ENCODE measurements at places on chromosomes 1 and 21. TPM values are rescaled to one million over a fixed set of nuclear protein-coding genes. Genes with fewer than 3 reads are reported as not detected.

Gene SLC1A7
- total RNA-seq, result under 0.01 TPM

Gene OR2T33
- total RNA-seq, result not detected

Gene LEPROT
- 14.8 TPM for total RNA-seq

Gene FAM167B
- 1.2 TPM for total RNA-seq

- DNase-seq, result no peak
Measured at GRCh38 chr1:2804628-2805351, 3.3 kb upstream of the TTC34 start.

DNA sequence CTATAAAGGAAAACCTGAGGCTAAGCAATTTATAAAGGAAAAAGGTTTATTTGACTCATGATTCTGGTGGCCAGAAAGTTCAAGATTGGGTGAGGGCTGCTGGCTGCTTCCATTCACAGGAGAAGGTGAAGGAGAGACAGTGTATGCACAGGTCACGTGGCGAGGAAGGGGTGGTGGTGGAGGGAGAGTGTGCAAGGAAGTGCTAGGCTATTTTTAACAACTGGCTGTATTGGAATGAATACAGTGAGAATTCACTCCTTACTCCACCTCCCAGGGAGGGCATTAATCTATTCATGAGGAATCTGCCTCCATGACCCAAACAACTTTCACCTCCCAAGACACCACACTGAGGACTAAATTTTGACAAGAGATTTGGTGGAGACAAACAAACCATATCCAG, 51.0 kb downstream of the SYDE2 start:
- no peak for DNase-seq

- DNase-seq, result no peak
Measured at GRCh38 chr1:148333875-148334338, 149.2 kb downstream of the PPIAL4G start.

DNA sequence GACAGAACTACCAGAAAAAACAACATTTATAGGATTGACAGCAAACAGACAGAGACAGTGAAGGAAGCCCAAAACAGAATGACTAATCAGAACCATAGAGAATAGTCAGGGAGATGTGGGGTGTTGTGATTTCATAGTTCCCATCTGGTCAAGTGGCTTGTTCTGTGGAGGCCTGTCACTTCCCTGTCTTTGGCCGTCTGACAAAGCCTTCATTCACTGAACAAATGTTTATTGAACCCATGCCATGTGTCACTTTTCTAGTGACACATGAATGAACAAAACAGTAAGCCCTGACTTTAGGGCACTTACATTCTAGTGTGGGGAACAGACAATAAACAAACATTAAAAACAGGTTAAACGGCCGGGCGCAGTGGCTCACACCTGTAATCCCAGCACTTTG, 3.2 kb upstream of the SRRM1 start:
- DNase-seq, result no peak

DNA sequence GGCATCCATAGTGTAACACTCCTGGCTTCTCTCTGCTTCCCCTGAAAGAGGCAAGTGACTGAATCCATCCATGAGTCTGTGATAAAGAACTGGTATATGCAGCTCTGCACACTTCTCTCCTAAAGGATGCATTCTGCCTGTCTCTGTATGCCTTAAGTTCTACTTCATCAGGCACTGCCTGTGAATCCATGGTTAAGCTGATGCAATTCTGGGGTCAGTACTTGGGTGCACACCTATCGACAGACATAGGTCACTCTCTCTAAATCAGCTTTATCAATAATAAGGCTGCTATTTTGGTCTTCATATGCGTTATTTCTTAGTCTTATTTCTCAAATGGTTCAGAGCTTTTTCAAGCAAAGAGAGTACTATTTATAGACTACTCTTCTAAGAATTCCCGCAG, 32.7 kb upstream of the PTP4A2 start:
- no peak for DNase-seq

- DNase-seq, result no peak
Measured at GRCh38 chr1:941588-942383, 17.3 kb downstream of the NOC2L start.

- no peak for DNase-seq
Measured at GRCh38 chr1:21168444-21168843, 8.3 kb downstream of the EIF4G3 start.

DNA sequence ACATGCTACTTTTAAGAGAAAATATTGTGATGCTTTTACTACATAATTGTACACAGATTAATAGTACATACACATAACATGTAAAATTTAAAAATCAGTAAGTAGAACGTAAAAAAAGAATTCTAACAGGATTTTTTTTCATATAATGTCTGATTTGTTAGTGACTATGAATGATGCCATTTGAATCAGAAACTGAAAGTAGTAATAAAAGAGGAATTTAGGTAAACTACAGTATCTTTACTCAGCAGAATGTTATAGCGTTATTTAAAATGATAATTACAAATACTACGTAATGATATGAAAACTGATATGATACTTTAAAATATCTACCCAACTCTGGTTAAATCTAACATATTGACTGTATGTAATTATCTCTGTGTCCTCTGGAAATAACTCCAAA, 116.1 kb downstream of the DENND1B start:
- DNase-seq, result no peak
